Foreskin fibroblast (primary cell): ENCODE measurements at places on chromosomes 5 and 9.

DNA sequence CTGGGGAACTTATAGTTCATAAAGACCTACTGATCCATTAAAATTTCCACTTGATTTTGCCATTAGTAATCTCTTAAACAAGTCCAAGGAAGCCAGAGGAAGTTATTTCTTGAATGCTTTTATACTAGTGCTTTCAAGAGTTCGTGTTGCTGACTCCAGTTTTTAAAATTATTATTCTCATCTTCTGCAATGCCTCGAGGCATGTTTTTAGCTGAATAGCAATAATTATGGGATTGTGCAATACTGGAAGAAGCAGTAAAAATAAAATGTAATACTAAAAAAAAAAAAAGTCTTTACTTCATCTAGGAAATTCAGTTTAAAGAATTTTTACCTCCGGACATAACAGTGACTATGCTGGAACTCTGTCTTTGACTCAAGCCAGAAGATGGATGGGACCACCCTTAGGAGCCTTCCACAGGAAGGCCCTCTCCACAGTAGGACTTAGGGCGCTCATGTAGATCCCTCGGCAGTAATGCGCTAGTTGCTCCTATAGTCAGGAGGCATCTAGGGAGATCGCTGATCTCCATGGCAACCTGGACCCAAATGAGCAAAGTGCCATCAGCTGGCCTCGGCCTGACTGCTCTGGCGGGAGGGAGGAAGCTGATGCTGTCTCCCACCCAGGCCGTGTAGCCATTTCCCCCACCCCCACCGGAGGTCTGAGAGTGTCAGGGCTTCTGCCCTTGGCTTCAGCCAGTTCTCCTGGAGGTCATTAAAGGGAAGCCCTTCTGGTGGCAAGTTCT lies 56.7 kb downstream of the DAPK1 start:
- DNase-seq, result no peak

GRCh38 chr9:121694600-121694999 lies 43.2 kb downstream of the DAB2IP start:
- no peak for DNase-seq

- DNase-seq, result no peak
Measured at GRCh38 chr5:62212648-62213047, 93.4 kb upstream of the KIF2A start.

DNA sequence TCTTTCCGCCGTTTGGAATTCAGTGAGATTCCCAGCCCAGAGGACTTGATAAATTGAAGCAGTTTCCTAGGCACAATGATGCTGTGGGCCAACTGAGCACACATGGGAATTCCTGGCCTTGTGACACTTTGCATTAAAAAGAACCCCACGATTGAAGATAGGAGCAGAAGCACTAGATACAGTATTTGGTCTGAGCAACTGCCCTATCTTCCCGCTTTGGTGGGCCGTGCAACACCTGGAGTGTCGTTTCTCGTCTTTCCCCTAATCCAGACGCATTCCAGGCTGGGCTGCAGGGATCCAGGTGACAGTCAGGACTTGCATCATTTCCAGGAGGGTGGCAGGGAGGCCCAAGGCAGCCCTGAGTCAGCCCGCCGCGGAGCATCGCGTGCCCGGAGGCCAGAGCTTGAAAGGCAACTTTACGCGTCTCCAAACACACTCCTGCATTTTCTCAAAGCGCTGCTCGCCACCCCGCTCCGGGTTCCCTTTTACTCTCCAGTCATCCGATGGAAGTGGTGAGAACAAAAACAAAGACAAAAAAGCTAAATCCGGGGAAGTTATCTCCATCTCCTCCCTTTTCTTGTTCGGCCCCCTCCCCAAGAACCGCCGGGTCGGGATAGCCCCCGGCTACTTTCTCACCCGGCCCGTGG lies 753 bp upstream of the STC2 start:
- peak; percentile 87 for DNase-seq

DNA sequence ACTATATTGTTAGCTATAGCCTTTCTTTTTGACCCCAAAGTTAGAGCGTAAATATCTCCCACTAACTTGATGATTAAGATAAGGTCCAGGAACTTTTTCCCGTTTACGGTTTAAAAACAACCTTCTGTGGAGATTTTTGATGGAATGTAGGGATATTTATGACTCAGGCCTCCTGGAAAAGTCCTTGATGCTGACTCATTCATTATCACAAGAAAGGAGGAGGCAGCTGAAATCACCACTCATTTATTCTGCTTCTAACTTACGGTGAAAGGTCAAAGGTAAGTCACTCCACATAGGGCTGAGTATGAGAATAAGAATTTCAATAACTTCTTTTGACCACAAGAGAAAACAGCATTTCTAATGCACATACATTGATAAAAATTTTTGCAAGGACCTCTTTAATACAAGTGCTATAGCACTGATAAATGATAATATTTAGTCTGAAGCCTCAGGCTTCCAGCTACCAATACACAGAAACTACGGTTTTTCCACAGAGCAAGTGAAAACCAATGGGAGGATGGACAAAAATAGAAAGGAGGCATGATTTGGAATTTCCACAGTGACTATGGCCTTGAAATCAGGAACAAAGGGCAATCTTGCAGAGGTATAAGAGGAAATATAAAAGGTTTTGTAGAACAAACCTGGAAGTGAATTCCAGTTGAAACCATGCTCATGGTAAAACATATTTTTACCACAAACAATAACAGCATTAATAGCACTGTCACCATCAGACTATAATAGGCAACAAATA lies 146.5 kb downstream of the PPP2R2B start:
- DNase-seq, result peak; percentile 28

DNA sequence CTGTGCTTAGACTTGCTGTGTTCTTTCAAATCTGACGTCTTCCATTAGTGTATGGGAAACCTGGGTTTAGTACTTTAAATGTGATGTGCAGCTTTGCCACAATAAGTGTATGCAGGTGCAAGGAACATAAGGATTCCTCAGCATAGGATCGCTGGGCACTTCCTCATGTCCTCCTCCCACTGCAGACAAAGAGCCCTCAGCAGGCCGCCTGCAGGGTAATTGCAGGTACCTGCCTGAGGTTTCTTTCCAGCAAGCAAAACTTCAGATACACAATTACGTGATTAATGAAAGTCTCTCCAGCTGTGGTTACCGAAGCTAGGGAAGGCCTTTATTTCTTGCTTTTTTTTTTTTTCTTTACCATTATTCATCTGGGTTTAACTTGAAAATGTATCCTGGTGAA lies 233.1 kb downstream of the RFK start:
- DNase-seq, result no peak

DNA sequence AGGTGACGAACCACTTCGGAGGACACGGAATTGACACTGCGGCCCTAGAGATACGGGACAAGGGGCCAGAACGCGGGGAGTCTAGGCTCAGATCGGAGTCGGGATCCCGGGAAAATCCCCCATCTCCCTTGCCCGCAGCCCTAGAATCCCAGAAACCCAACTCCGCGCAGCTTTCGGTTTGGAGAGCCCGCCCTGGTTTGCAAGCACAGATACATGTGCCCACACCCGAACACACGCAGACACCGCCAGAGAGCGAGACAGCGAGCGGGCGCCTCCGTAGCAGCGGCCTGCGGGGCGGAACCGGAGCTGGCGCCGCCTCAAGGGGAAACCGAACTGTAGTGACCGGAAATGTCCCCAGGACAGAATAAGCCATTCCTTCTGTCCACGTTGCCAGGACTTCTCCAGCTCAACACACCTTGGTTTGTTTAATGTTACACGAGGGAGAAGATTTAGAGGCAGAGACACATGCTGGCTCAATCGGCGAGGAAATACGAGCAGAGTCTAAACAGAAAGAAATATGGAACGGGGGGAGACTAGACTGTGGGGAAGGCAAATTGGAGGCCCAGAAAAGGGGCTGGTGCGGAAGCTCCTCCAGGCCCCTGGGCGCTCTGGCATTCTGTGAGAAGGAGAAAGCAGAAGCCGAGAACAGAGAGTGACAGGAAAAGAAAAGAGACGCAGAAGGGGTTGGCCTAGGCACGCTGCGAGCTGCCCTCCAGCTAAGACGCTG lies 2.9 kb upstream of the PAX5 start:
- DNase-seq, result peak; percentile 20

DNA sequence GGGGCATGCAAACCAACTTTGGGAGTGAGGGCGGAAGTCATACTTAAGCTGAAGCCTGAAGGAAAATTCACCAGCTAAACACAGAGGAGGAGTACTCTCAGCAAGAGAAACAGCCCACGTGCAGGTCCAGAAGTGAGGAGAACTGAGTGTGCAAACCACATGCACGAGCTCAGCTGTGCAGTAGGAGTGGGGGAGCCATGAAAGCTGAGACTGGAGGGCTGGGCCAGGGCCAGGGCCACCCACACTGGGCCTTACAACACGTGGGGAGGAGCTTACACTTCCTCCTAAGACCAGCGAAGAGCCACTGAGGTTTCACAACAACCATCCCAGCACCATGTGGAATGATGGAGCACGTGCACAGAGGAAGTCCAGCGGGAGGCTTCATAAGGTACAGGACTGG lies 9.3 kb upstream of the WWC1 start:
- peak; percentile 82 for DNase-seq

DNA sequence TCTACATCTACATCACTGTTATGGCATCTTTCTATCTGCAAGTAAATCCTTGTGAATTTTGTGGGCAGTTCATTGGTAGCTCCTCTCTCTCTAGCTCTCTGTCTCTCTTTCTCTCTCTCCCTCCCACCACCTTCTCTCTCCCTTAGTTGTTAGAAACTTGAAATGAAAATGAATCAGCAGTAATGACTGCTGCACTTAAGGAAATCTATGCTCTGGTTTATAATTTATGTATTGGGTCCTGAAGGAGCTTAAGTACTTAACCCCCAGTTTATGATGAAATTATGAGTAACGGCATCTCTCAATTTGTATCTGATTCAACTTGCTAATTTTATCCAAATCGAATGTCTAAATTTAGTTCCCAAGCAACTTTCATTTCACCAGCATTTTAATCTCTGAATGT lies 52.0 kb upstream of the PTGER4 start:
- DNase-seq, result no peak

GRCh38 chr9:111232997-111233790 lies 96.8 kb downstream of the OR2K2 start:
- DNase-seq, result no peak

DNA sequence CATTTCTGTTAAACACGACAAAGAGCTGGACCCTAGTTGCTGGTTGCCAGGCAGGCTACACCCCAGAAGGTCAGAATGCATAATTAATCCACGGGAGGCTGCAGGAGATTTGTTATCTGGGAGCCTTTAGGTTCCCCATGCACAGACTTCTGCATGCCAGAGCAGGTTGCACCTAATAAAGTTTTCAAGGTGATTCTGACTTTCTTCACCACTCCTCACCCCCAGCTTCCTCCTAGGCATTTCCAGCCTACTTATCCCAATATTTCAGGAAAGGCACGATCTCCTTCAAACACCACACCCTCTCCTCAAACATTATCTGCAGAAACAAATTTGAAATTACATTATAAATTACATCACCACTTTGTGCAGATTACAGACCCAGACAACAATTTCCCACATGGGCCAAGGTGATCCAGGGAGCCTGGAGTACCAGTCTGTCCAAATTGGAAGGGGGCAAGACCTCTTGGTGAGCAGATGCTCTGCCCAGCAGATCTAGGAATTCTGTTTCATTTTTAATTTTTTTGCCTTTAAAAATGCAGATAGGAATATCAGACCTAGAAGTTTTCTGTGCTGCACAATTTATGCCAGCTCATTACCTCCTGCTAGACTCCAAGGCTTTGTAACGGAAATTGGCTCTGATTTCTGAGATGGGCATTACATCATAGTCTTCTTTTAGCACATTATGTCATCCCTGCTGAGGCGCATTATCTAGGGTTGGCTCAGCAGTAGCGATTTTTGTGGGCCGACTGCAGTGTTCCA lies 363.4 kb upstream of the SLC30A5 start:
- DNase-seq, result peak; percentile 90

GRCh38 chr5:132019857-132020555 lies 8.5 kb upstream of the ACSL6 start:
- DNase-seq, result no peak

DNA sequence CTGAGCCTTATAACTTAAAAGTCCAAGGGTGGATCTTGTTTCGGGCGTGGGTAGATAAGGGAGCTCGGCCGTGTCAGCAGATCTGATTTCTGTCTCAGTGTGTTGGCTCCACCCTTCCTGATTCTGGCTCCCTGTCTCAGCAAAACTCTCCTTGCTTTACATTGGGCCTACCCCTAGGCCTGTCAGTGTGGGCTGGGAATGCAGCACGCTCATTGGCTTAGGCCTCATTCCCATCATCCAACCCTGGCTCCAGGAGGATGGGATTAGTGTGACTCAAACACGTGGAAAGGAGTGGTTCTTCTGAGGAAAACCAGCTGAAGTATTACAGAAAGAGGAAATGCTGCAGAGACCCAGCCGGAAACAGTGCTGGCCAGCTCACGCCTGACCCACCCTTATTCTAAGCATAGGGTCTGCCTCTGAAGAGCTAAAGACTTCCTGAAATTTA lies 59.9 kb downstream of the ZFAND5 start:
- peak; percentile 32 for DNase-seq

DNA sequence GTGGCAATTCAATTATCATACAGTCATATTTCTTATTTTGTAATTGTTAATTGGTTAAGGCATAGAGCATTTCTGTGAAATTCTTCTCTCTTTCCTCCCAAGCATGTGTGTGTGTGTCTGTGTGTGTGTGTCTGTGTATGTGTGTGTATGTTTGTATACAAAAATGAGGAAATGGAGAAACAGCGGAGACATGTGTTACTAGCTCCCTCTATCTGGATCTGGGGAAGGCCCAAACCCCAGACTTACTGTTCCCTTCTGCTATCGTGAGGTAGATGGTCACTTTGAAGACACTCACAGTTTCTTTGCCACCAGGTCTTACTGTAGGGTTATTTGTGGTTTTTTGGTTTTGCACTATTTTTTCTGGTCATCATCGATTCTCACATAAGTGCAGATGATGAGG lies 11.4 kb upstream of the C5orf63 start:
- no peak for DNase-seq

DNA sequence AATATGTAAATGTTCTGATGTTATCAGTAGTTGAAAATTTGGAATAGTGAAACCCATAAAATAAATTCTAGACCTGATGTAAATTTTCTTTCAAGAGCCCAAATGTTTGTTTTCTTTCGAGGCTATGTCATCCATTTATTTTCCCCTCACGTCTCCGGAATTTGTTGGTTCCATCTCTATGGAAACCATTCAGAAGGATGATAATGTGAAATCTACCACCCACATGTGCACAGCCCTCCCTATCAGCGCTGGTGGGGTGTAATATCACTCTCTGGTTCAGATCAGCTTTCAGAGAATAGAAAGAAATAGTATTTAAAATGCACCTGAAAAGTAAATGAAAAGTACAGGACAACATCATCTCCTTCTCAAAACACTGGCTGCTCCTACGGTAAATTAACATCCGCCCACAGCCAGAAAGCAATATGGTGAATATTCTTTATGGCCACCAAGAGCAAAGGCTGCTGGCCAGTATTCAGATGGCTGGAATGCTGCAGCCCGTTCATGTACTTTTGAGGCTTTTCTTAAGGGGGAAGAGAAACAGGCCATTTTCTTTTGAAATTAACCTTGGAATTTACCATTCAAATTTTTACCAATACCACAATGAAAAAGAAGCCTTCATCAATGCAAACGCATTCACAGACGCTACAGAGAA lies 28.5 kb downstream of the GLDC start:
- no peak for DNase-seq
